ENCODE measurements at places on chromosomes 5 and 9.

- DNase-seq: no peak
Measured at GRCh38 chr5:77851176-77852067, 75.3 kb upstream of the TBCA start.

GRCh38 chr5:142542906-142543305 lies 143.0 kb downstream of the FGF1 start:
- no peak for DNase-seq

DNA sequence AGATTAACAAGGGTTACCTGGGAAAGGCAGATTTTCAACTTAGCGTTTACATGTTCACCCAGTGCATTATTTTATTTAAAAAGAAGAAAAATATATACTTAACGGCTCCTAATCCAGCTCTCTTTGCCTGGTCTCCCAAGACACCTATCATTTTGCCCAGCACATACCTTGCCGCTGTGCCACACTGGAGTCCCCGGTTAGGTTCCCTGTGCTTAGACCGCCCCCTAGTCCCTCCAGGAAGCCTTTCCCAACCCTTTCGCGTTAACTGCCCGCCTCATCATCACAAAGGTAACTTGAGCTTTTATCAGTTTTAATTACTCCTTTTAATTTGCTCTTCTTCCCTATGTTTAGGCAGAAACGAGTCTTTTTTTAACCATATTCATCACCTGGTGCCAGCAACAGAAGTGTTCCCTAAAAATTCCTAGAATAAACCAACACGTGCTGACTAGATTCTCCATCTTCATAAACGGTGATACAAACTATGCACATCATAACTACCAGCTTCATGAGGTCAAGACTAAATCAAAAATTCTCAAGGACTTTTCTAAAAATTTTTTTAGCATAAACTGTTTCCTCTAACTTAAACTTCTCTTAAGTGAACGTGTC lies 19.7 kb downstream of the DNAJA1 start:
- DNase-seq: no peak

GRCh38 chr5:154737667-154738320 lies 17.4 kb upstream of the LARP1 start:
- DNase-seq: no peak

DNA sequence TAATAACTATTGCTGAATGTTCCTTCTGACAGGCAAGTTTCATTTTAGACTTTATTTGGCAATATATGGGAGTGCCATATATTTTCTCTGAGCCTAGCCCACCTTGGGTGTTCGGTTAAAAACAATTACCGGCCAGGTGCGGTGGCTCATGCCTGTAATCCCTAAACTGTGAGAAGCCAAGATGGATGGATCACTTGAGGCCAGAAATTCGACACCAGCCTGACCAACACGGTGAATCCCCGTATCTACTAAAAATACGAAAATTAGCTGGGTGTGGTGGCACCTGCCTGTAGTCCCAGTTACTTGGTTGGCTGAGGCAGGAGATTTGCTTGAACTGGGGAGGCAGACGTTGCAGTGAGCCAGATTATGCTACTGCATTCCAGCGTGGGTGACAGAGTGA lies 47.9 kb downstream of the TNFSF15 start:
- DNase-seq: no peak

- no peak for DNase-seq
Measured at GRCh38 chr5:62742207-62742606, 163.6 kb downstream of the LRRC70 start.

GRCh38 chr5:53403291-53403690 lies 77.1 kb upstream of the FST start:
- DNase-seq: no peak

- DNase-seq: no peak
Measured at GRCh38 chr5:68528821-68529273, 313.3 kb downstream of the PIK3R1 start.

DNA sequence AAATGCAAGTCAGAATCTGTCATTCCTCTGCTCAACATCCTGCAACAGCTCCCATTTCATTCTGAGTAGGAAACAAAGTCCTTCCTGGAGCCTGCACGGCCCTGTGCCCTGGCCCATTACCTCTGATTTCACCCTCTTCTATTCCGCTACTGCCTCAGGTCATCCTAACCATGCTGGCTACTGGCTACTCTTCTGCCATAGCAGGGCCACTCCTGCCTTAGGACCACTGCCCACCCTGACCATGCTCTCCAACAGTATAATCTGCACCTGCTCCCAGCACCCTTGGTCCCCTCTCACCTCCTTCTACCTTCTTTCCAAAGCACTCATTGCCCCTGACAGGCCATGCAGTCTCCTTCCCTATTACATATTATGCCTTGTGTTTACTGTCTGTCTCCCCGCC lies 8.2 kb downstream of the DPH7 start:
- DNase-seq: no peak

- DNase-seq: no peak
Measured at GRCh38 chr5:174708476-174709207, 15.7 kb upstream of the MSX2 start.

DNA sequence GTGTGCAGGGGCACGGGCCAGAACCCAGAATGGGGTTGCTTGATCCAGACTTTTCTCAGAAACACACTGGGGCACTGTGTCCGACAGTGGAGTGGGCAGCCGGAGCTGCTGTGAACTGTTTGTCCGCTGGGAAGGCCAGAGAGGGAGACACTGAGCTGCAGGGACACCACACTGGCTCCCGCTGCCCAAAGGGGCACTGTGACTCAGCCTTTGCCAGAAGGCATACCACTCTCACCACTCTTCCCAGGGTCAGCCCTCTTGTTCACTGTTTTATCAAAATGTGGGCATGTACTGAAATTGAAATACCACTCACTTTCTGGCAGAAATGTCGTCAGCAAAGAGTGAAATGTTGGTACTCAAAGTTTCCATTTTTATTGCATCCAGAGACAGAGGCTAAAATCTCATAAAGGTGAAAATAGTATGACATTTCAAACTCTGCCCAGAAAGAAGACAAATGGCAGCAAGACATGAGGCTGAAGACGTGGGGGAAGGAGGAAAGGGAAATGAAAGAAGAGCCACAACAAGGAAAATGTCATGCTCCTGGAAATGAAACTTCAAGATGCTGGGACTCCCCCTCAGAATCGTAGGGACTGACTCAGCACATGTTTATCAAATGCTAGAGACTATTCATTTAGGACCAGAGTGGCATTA lies 4.5 kb upstream of the IL7R start:
- no peak for DNase-seq

DNA sequence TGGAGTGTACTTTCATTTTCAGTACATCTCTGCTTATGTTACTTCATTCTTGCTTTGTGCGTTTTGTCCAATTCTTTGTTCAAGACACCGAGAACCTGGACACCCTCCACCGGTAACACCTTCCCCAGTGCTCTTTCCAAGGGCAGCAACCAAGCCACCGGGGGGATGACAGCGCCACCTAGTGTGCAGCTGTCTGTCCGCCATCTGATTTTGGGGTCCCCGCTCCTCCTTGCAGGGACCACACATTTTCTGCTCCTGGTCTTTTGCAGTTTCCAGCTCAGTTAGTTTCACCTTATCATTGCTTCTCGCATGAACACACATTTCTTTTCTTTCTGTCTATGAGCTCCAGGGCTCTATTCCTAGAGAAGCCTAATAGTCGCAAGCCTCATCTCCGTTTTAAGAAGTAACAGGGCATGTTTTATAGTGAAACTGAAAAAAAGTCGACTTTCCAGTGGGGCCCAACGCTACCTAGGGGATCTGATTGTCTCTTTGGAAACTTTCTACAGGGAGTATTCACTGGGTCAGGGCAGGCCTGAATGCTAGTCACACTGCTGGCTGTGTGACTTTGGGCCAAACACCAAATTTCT lies 152.1 kb downstream of the FSTL4 start:
- no peak for DNase-seq

DNA sequence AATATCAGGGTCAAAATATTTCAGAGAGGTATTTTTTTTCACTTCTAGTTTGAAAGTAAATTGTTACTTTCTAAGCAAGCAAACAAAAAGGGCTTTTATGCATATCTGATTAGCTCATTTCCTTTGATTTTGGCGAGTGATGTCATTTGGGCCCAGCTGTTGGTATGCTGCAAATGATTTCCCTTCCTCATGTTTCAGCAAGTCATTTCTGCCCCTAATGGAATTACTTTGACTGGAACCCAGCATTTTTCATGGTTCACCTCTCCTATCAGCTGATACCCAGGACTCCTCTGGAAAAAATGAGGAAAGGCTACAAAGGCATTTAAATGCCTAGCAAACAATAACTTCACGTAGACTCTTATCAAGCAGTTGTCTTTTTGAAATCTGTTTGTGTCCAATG lies 500.6 kb downstream of the EBF1 start:
- no peak for DNase-seq

GRCh38 chr5:72353046-72353445 lies 32.9 kb downstream of the PTCD2 start:
- no peak for DNase-seq

- DNase-seq: no peak
Measured at GRCh38 chr5:1321576-1321975, 23.3 kb downstream of the CLPTM1L start.

DNA sequence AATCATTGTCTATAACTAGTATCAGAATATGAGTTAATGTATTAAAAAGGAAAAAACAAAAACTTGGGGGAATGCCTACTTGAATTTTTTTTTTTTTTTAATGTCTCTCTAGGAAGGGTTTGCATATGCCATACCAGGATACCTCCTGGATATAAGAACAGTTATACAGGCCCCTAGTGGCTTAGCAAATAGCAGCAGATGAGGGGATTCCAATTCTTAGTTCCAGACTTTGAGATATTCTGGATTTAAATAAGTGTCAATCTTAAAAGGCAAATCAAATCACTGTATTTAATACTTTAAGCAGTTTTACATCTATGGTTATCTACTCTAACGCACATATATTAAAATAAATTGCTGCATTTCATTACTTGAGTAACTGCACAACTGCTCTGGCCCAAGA lies 1055.5 kb upstream of the DMAC1 start:
- DNase-seq: no peak

- no peak for DNase-seq
Measured at GRCh38 chr5:13248253-13248652, 696.2 kb downstream of the DNAH5 start.

DNA sequence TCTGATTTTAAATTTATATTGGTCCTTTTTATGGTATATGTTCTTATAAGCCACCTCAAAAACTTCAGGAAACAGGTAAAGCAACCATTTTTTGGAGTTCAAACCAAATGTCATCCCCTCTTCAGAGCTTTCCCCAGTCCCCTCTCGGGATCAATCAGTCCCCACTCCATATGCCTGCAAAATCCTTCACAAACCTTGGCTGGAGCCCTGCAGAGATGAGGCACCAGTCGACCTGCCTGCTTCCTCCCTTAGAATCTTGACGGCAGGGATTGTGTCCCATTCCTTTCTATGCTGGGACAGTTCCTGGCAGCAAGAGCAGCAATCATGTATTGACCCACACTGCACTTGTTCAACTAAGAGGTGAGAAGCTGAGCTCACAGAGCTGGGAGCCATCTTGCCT lies 22.6 kb downstream of the B4GALT1 start:
- DNase-seq: no peak

GRCh38 chr9:7536310-7536939 lies 263.2 kb downstream of the DMAC1 start:
- no peak for DNase-seq

DNA sequence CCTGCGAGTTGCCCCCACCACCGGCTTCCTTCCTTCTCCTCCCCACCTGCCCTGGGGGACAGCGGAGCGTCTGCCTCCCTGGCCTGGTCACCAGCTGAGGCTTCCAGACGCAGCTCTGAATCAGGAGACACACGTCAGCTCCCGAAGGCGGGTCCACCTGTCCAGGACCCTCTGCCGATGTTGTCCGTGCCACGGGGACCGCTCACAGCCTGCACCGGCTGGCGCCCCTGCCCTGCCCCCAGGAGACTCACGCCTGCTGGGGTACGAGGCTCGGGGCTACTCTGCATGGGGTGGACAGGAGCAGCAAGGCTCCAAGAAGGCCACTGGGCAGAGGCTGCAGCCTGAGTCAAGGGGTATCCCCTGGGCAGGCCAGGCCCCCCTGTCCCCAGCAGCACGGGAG lies 1.9 kb upstream of the CCDC187 start:
- no peak for DNase-seq

GRCh38 chr5:82635561-82636288 lies 357.6 kb upstream of the RPS23 start:
- DNase-seq: no peak

- DNase-seq: no peak
Measured at GRCh38 chr5:127097278-127097677, 24.0 kb upstream of the C5orf63 start.

DNA sequence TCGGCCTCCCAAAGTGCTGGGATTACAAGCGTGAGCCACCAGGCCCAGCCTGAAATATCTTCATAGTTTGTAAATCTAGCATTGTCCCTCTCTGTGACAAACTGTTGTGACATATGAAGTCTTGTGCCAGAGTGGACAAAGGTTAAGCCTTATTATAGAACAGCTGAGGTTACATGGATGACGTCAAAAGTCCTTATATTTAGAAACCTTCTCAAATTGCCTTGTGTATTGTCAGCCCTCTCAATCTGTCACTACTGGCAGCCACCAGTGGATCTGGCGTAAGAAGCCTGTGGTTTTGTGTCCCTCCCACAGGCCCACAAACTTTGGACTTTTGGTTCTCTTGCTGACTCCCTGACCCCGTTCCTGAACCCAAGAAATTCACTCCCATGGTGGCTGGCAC lies 79.4 kb upstream of the CCDC112 start:
- DNase-seq: no peak

- DNase-seq: no peak
Measured at GRCh38 chr5:106964132-106964531, 706.6 kb downstream of the EFNA5 start.

DNA sequence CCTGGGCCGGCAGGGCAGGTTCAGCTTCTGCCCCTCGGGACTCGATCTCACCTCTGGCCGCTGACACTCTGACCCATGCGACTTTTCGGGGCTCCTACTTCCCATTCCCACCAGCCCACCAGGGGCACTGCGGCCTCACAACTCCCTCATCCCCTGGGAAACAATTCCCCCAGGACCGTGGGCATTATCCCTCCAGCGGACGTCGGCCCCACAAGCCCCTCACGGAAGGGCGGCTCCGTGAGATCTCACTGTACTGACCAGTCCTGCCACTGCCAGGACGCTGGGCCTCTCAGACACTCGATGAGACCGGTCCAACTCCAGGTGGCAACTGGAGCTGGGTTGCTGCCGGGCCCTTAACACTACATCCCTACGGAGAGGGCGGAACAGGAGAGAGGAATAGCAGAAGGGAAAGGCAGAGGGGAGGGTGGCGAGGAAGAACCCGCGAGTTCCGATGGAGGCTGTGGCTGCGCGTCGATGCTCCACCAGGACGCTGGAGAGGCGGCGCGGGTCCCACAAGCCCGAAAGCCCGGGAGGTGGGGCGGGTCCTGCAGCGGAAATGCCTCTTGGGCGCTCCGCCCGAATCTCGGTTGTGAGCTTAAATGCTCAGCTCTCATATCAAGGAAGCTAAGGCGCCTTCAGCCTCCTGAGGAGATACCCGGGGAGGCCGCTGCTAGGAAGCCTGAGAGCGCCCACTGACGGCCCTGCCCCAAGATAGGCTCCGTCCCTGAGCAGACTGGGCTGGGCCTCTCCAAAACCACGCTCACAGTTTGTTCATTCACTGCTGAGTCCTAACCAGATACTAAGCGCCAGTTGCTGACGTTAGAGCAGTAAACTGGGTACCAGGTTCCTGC lies 36.3 kb downstream of the VCP start:
- DNase-seq: no peak

- DNase-seq: no peak
Measured at GRCh38 chr5:38258319-38259061, at the start of gene EGFLAM. EGFLAM (plus strand) TSS chr5:38258559; CDS start chr5:38258755, 196 bp downstream.

- no peak for DNase-seq
Measured at GRCh38 chr5:172600571-172600970, 40.5 kb upstream of the NEURL1B start.
